ENCODE measurements at places on chromosomes 5 and 9.

DNA sequence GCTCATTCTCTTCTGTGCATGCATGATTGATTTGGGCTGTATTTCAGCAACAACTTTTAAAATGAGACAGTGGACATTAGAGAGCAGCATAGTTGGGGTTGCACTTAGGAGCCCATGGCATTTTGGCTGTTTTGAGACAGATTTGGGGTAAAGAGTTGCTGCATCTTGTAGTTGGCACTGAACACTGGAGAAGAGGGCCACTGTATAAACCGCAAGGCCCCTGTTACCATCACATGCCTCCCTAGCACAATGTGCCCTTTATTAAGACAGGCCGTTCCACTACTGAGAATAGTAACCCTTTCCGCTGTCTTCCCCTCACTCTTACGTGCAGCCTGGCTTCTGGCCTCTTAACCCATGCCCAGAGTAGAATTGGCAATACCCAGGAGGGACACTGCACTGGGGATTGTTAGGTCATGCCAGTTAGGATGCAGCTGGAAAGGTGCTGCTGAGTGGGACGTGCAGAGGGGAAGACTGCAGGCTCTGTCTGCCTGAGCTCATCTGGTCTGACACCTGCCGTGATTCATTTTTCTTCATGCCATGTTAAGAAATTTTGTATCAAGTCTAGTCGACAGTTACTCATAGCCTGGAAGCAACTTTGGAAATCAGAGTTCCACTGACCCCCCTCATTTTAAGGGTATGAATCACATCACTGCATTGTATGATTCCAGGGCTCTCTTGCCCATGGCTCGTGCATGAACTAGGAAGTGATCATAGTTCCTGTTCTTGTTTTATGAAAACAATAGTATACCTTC lies 146.9 kb upstream of the DMRT1 start:
- no peaks in the 10 kb centered on the region for H3K27me3 ChIP-seq
- peak overlapping the region; percentile 61 for H3K27ac ChIP-seq
- DNase-seq: no peak

GRCh38 chr5:150484964-150485692 lies 22.8 kb upstream of the NDST1 start:
- no peaks in the 10 kb centered on the region for H3K27me3 ChIP-seq
- peak overlapping the region; percentile 86 for H3K27ac ChIP-seq
- H3K36me3 ChIP-seq: no peaks in the 10 kb centered on the region
- DNase-seq: no peak
- peak overlapping the region; percentile 93 for H3K4me3 ChIP-seq

GRCh38 chr9:37496020-37496419 lies 10.3 kb downstream of the POLR1E start:
- DNase-seq: no peak
- H3K27me3 ChIP-seq: no peaks in the 10 kb centered on the region

GRCh38 chr5:40676613-40677343 lies 2.9 kb upstream of the PTGER4 start:
- H3K27me3 ChIP-seq: no peaks in the 10 kb centered on the region
- H3K4me3 ChIP-seq: no peak overlapping the region
- H3K4me1 ChIP-seq: peaks cover 13% of the 10 kb centered on the region
- peak overlapping the region; percentile 23 for H3K27ac ChIP-seq
- no peaks in the 10 kb centered on the region for H3K36me3 ChIP-seq

DNA sequence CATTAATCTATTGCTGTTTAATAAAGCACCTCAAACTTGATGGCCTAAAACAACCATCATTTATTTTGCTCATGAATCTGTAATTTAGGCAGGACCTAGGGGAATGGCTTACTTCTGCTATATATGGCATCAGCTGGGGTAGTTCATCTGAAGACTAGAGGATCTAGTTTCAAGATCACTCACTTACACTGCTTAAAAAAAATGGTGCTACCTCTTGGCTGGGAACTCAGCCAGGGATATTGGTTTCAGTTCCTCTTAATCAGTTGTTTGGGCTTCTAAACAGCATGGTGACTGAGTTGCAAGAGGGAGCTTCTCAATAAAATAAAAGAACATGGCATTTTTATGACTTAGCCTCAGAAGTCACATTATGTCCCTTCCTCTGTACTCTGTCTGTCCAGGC lies 142.0 kb downstream of the FAM114A2 start:
- no peak for DNase-seq
- H3K27ac ChIP-seq: no peak overlapping the region
- no peak overlapping the region for H3K4me3 ChIP-seq
- no peaks in the 10 kb centered on the region for H3K4me1 ChIP-seq
- no peaks in the 10 kb centered on the region for H3K27me3 ChIP-seq

DNA sequence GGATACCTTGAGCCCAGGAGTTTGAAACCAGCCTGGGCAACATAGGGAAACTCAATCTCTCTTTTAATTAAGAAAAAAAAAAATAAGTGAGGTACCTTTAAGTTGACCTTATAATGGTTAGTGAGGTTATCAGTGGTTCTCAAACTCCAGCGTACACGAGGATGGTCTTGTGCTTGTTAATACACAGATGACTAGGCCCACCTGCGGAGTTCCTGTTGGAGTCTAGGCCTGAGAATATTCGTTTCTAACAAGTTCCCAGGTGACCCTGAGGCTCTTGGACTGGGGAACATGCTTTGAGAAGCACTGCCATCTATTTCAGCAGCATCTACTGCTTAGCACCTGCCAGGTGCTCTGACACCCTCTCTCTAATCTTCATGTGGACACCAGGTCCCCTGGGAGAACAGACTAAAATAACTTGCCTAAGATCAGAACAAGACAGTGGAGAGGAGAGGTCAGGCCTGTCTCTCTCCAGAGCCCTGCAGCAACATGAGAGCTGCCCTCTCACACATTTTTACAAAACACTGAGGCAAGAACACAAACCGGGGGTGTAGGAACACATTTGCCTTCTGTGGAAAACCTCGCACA lies 24.6 kb downstream of the TLE1 start:
- H3K36me3 ChIP-seq: no peaks in the 10 kb centered on the region
- no peak overlapping the region for H3K27ac ChIP-seq
- no peak for DNase-seq
- H3K27me3 ChIP-seq: no peaks in the 10 kb centered on the region

GRCh38 chr9:102101723-102102122 lies 363.3 kb upstream of the GRIN3A start:
- no peaks in the 10 kb centered on the region for H3K36me3 ChIP-seq
- no peaks in the 10 kb centered on the region for H3K4me1 ChIP-seq
- no peak for DNase-seq
- no peaks in the 10 kb centered on the region for H3K27me3 ChIP-seq
- H3K27ac ChIP-seq: no peak overlapping the region

DNA sequence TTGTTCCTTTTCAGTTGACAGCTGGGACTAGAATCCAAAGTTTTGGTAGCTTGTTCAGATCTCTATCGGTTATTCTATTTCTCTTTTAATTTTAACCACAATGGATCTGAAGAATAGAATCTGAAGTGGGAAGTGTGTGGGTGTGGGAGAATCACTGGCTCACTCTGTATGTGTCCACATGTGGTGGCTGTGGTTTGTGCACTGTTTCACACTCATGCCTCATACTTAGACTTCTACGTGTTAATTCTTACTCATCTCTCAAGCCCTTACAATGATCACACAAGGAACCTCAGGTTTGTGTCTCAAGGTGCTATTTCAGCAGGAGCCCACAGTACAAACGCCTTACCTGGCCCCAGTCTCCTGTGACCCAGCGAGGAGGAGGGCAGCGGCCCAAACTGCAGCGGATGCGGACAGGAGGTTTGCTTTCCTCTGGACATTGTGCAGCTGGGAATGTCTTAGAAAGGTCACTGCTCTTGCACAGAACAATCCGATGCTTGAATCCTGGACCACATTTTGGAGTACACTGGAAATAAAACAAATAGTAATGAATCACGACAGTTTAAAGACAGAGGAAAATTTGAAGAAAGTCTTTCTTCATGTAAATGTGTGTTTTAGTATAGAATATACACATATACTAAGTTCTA lies 309.1 kb downstream of the ADAMTS6 start:
- H3K27me3 ChIP-seq: no peaks in the 10 kb centered on the region
- no peak overlapping the region for H3K4me3 ChIP-seq
- no peak for DNase-seq
- no peak overlapping the region for H3K27ac ChIP-seq
